ENCODE measurements at places on chromosomes 7 and 10.

GRCh38 chr7:121832347-121832746 lies 40.6 kb upstream of the PTPRZ1 start:
- DNase-seq: no peak

DNA sequence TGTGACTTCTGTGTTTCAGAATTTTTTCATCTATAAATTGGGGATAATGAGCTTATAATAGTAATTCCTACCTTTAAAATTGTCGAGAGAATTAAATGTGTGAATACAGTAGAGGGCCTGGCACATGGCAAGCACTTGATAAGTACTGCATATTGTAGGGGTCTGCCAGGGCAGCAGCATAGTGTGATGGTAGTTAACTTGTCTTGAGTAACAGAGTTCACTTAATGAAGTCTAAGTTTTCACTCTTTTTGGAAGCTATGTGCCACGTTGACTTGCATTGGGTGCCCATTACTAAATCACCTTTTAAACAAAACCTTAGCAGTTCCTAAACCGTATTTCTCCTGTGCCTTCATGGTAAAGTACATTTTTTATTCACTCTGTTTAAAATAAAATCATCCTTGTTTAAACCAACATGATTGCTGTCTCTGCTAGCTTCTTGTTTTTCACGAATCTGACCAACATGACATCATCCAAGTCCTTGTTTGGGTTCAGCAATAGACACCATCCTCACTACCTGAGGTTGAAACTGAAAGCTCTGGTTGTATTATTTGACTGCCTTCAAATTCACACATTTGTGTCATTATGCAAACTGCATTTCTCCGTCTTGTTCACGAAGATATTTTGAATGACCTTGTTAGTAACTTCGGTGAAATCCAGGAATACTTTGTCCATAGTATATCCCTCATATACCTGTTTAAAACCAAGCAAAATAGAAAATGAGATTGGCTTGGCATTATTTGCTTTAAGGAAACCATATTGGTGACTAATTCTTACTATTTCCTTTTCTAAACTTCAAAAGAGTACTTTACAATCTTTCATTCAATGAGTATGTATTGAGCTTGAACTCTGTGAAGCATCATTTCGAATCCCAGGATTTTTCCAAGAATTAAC lies 340.2 kb downstream of the SUGCT start:
- DNase-seq: no peak

- no peak for DNase-seq
Observed at GRCh38 chr7:127586346-127586745, 950 bp upstream of the GCC1 start.

DNA sequence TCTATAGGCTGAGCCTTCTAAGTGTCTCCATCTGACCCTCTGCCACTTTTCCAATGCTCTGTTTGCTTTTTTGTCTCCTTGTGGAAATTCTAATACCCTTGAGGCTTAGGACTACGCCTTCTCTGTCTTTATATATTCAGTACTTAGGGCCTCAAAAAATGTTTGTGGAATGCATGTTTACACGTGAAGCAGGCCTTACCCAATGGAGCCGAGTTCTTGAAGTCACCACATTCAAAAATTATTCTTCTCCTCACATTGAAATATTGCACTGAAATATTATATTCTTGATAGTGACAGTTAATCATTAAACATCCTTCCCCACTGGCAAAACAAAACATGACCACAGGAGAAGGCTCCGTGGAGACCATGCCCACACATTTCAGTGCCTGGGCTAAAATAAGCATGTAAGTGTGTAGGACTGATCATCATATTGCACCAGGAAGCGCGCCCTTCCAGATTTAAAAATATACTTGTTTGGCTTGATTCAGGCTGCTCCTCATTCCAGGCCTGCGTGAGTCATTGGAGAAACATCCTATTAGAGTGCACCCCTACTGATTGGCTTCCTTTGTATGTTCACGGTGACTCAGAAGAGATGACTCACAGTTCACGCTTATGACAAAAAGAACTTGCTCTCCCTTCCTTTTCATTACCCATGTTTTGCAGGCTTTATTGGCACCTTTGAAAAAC lies 307.4 kb upstream of the AOAH start:
- peak; percentile 70 for DNase-seq

DNA sequence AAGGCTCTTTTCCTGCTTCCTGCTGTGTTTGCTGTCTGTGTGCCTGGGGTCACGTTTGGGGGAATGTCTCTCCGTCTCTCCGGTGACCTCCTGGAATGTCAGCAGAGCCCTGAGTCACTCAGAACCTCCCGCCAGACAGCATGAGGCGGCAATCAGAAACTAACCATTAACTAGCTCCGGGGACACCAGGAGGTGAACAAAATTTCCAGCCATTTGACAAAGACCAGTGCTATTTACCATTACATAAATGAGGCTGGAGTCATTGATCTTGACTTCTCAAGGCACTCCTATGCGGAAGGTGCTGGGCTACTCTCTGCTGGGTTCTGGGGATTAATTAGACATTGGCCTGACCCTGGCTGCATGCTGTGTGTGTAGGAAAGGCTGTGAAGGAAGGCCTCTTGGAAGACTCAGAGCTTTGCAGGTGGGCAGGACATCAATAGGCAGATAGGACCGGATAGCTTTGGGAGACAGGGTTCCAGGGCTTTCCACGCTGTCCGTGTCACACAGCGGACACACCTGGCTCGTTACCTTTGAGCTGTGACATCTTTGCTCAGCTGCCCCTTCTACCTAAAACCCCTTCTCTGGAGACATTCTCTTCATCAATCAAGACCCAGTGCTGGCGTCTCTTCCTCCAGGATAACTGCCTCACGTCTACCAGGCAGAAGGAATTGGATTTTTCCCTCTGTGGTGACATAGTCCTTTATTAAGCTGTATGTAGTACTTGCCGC lies 77.0 kb downstream of the PFKFB3 start:
- DNase-seq: no peak
